NCI-H1417 (cell line): ENCODE measurements at places on chromosomes 2 and 18.

- DNase-seq: no peak
Observed at GRCh38 chr18:79905389-79905911, 46.0 kb downstream of the SLC66A2 start.

GRCh38 chr2:148135705-148136104 lies 114.8 kb downstream of the MBD5 start:
- DNase-seq: no peak

DNA sequence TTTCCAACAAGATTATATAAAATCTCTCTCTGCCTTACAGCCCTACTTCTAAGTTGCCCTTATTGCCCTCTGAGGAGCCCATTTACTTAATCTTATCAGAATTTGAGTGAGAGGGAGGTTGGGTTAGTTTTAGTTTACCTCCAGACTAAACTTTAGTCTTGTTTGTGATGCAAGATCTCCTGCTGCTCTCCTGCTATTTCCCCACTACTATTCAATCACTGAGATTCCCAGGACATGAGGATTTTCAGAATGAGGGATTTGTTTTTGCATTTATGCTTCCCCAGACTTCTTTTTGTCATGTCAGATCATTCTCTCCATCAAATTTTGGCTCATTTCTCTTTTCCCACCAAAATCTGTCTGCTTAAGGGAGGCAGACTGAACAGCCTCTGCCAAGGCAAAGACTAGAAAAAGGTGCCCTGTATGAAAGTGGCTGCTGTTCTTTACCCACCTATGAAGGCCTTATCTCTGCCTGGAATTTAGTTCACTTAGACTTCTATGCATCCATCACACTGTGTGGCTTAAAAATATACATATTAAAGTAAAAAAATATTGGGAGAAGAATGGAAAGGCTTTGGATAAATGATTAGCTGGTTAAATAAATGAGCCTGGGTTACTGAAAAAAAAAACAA lies 401.3 kb downstream of the PID1 start:
- no peak for DNase-seq

DNA sequence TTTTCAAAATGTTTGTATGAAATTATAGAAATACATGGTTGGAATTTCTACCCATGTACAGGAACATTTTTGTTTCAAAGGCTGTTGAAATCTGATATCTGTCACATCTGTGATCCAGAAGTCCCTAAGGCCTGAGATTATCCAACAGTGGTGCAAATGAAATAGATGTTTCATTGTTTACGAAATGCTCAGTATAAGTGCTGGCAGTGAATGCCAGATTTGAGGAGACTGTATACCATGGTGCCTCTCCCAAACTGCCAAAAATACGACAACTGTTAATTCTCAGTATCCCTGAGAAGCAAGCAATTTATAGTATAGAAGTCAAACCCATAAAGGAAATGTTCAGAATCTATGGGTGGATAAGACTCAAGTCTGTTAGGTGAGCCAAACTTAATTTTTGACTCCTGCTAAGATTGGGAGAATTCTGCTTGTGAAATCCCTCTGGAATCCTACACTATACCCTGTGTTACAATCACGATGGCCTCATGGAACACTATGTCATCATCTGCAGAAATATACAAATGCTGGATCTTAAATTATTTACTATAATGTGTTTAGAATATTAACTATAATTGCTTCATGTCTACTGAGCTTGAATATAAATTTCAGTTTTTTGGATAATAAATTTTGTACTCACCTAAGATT lies 71.2 kb upstream of the DOCK10 start:
- DNase-seq: no peak

DNA sequence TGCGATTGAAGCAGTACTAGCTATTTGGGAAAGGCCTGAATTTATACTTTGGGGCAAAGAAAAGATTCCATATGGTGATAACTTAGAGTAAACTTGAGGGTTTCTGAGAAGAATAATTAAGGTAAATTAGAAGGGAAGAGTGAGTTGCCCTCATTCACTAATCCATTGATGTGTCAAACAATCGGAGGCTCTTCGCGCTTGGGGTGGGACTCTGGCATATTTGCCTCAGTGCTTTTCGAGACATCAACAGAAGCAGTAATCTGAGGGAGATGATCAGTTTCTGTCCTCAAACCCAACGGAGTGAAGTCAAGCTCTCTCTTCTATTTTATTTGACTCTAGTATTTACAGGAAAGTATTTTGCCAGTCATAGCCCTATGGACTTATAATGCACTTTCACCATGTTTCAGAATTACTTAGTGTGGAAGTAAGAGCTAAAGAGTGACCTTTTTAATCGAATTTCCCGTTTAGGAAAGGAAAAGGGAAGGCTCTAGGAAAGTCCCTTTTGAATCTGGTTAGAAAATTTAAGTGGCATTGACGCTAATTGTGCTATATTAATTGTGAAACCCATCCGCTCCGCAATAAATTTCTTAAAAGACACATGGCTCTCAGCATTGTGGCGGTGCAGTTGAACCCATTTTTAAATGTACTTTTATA lies 1.3 kb downstream of the RAB10 start:
- peak; percentile 61 for DNase-seq

- DNase-seq: no peak
Observed at GRCh38 chr2:221203125-221203524, 369.0 kb downstream of the EPHA4 start.

GRCh38 chr18:73366713-73367112 lies 498.9 kb upstream of the NETO1 start:
- DNase-seq: no peak
